ENCODE measurements at places on chromosomes 1 and 21.

DNA sequence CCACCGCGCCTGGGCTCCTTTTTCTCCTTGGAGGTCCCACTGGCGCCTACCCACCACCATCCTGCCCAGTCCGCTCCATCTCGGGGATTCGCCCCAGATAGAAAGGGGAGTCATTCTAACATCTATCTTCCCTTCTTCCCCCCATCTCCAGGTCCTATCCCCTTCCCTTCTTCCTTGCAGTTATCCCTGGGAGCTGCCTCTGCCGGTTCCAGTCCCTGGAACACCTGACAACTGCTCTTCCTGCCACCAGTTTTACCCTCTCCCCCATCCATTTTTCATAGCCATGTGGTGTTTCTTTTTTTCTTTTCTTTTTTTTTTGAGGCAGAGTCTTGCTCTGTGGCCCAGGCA, 12.0 kb upstream of the COL16A1 start:
- no peak for DNase-seq
- peaks cover 33% of the 10 kb centered on the region for H3K27me3 ChIP-seq
- H3K27ac ChIP-seq = no peak overlapping the region
- H3K36me3 ChIP-seq = no peaks in the 10 kb centered on the region
- peaks cover 20% of the 10 kb centered on the region for H3K4me1 ChIP-seq
- H3K4me3 ChIP-seq = peak overlapping the region; percentile 68

DNA sequence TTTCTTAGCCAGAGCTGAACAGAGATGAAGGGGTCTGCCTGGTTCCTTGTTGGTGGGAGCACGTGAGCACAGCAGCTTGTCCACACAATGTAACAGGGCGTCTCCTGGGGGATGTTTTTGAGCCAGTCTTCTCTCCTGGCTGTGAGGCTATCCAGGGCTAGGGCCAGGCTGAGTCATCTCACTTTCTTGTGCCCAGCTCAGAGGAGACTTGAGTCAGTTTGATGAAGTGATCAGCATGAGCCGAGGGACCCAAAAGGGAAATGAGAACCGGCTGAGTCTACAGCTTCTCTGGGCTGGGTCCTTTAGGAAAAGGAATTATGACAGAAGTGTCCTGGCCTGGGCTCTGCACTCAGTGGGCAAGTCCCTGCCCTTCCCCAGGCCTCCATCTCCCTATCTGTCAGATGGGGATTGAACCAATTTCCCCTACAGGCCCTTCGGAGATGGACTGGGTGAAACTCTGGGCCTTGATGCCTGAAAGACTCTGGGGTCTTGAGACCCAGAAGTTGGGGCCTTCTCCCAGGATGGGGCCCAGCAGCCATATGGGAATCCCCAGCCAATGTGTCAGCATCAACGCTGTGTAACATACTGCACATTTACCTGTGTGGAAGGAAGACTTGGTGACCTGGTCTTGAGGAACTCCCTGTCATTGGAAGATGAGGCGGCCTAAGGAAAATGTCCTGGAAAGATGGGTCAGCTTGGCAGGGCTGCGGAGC, 36.6 kb downstream of the DMRTB1 start:
- H3K27me3 ChIP-seq = no peaks in the 10 kb centered on the region
- DNase-seq = no peak
- peaks cover 7% of the 10 kb centered on the region for H3K4me1 ChIP-seq
- no peak overlapping the region for H3K4me3 ChIP-seq
- H3K27ac ChIP-seq = peak overlapping the region; percentile 73

- H3K27me3 ChIP-seq = peaks cover 2% of the 10 kb centered on the region
- no peak overlapping the region for H3K27ac ChIP-seq
- peaks cover 32% of the 10 kb centered on the region for H3K36me3 ChIP-seq
- H3K4me3 ChIP-seq = no peak overlapping the region
- no peak for DNase-seq
- H3K4me1 ChIP-seq = no peaks in the 10 kb centered on the region
Measured at GRCh38 chr21:17901458-17902079, 82.4 kb upstream of the C21orf91 start.

- no peaks in the 10 kb centered on the region for H3K27me3 ChIP-seq
- DNase-seq = no peak
- peaks cover 36% of the 10 kb centered on the region for H3K4me1 ChIP-seq
- H3K36me3 ChIP-seq = no peaks in the 10 kb centered on the region
- no peak within 1 kb of the TSS for H3K27ac ChIP-seq
Measured at GRCh38 chr1:235327559-235328270, at the start of gene ARID4B. Gene ARID4B (minus strand): TSS chr1:235328179. CDS start chr1:235326919, 1,260 bp downstream.

DNA sequence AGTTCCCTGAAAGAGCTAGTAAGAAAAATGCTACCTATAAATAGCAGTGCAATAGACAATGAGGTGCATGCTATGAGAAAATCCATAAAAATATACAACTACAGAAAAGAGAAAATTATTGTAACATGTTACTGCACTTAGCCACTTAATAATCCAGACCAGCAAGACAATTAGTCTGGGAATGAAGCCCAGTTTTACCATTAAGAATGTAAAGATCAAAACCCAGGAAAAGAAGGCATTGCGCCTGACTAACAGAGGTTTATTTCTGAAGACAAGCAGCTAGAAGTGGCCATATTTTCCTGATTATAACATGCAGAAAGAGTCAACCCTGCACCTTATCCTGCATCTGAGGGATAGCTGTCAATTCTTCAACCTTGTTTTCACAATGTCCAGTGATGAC, 276.4 kb upstream of the PRMT6 start:
- no peak overlapping the region for H3K27ac ChIP-seq

All from naive thymus-derived CD8-positive, alpha-beta T cell (primary cell).